ENCODE measurements at places on chromosomes 12 and 14.

- peak; percentile 37 for ATAC-seq
Measured at GRCh38 chr14:104968153-104968527, 10.0 kb downstream of the AHNAK2 start.

- ATAC-seq: no peak
Measured at GRCh38 chr12:100963381-100963780, 168.8 kb downstream of the ANO4 start.

DNA sequence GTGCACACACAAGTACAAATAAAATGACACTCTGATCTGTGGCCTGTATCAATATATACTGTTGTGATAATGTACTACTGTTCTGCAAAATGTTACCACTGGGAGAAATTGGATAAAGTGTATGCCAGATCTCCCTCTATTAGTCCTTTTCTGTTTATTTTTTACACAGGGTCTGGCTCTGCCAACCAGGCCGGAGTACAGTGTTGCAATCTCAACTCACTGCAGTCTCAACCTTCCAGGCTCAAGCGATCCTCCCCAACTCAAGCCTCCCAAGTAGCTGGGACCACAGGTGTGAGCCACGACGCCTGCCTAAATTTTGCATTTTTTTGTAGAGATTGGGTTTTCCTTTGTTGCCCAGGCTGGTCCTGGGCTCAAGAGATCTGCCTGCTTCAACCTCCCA, 1.9 kb downstream of the NT5DC3 start:
- ATAC-seq: peak; percentile 30

DNA sequence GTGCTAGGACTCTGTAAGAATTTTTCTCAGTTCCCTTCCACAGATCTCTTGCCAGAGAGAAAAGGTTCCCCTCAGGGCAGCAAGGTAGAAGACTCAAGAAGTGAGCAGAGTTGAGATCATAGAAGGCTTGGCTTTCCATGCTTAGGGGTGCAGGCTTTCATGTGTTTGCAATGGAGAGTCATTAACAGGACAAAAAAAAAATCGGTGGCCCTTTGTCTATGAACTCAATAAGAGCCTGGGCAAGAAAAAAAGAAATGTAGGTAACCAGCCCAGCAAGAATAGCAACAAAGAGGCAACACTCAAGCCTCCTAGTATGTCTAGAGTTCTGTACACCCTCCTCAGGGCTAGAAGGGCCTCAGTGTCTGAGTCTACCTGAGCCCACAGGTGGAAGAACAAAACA, 23.4 kb upstream of the LRP6 start:
- no peak for ATAC-seq

DNA sequence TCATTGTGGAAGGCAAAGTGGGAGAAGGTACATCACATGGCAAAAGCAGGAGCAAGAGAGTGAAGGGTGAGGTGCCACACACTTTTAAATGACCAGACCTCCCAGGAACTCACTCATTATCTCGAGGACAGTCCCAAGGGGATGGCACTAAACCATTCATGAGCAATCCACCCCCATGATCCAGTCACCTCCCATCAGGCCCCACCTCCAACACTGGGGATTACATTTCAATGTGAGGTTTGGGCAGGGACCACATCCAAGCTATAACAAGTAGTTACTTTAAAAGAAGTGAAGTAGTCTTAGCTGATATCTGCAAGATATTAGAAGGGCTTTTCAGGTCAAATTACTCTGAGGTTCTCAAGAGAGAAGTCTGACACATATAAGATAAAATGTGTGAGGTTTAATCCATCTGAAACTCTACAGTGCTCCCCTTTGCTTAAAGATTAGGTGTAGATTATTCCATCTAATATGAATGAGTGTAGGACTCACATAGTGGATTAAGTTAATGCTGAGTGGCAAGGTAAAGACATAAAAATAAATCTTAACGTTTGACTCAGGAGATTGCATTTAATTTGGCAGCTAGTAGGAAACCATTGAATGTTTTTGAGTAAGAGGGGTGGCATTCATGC, 130.8 kb downstream of the TMX1 start:
- ATAC-seq: no peak

GRCh38 chr12:8644345-8645248, 18.0 kb downstream of the MFAP5 start:
- ATAC-seq: no peak

- no peak for ATAC-seq
Measured at GRCh38 chr12:661720-662486, 1.3 kb downstream of the NINJ2 start.

GRCh38 chr14:47044841-47045240, 393.3 kb upstream of the RPL10L start:
- no peak for ATAC-seq

- no peak for ATAC-seq
Measured at GRCh38 chr14:89566644-89567415, 149.8 kb upstream of the FOXN3 start.

GRCh38 chr14:101707068-101707842, 54.3 kb upstream of the PPP2R5C start:
- ATAC-seq: peak; percentile 67

DNA sequence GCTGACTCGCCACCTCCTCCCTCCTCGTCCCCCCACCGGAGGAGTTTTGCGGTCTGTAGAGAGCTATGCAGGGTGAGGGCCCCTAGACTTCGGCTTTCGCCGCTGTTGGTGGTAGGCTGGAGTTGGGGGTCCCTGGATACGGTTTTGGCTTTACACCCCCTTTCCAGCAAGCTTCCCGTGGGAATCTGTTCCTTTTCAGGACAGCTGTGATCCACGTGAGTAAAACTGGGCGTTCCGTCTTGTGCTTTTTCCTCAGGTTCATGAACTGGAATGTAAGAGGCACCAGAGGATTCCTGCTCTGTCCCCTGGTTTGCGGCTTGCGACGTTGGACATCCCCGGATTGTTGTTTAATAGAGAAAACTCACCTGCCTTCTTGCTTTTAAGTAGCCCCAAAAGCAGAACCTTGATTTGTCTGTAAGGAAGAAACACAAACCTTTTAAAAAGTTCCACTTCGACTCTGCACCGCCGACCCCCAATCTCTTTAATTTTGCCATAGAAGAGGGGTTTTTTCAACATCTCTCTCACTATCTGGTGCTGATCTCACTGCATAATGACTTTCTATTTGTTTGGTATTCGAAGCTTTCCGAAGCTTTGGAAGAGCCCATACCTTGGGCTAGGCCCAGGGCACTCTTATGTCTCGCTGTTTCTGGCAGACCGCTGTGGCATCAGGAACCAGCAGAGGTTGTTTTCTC, 490 bp downstream of the PRORP start:
- ATAC-seq: peak; percentile 2
